ENCODE measurements at places on chromosomes 2 and 18. TPM values are rescaled to one million over a fixed set of nuclear protein-coding genes. Genes with fewer than 3 reads are reported as not detected.

- peak overlapping the region; percentile 63 for H3K27ac ChIP-seq
Measured at GRCh38 chr18:23529604-23530003, 26.3 kb downstream of the RMC1 start.

DNA sequence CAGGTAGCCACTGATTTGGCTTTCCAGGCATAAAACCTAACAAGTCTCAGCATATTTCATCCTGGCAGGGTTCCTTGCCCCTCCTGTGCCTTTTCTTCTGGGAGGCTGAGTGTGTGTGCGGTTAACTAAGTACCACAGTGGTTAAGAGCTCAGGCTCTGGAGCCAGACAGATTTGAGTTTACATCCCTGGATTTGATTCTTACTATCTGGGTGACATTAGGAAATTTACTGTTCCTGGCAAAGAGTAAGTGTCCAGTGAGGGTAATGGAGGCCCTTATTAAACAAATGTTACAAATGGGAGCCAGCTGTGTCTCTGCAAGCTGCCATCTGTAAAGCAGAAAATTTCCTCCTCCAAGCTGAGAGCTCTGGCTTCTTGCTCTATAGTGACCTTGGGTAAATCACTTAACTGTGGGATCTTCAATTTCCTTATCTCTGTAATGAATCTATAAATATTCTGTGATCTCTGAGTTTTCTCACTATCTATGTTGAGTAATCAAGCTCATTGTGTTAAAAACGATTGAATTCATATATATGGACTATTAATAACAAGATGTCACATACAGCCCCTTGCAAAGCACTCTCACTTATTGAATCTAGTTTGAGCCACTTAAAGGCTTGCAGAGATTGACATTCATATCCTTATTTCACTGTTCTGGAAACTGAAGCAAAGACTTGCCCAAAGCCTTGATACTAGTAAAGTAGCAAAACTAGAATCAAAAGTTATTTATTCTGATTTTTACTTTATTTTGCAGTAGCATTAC is 6.5 kb upstream of the COBLL1 start:
- DNase-seq = no peak
- H3K36me3 ChIP-seq = no peaks in the 10 kb centered on the region
- H3K27me3 ChIP-seq = no peaks in the 10 kb centered on the region
- no peak overlapping the region for H3K4me3 ChIP-seq
- H3K4me1 ChIP-seq = no peaks in the 10 kb centered on the region

The ACVR1C gene
- 1.2 TPM for total RNA-seq

DNA sequence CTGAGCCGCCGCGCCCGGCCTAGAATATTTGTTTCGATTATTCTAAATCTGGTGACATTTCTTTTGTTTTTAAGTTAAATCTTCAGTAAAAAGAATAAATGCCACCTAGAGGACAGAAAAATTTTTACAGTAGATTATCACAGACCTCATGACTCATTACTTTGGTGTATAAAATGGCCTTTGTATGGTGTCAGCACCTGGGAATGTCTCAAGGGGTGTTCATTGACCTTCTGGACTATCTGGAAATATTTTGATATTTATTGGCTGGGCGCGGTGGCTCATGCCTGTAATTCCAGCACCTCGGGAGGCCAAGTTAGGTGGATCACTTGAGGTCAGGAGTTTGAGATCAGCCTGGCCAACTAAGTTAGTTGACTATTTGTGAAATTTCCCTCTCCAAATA is 30.3 kb upstream of the SLC30A6 start:
- H3K27ac ChIP-seq = peak overlapping the region; percentile 49
- peak; percentile 79 for DNase-seq
- no peaks in the 10 kb centered on the region for H3K36me3 ChIP-seq

- H3K4me1 ChIP-seq = no peaks in the 10 kb centered on the region
- no peak overlapping the region for H3K4me3 ChIP-seq
- H3K36me3 ChIP-seq = no peaks in the 10 kb centered on the region
- H3K27ac ChIP-seq = no peak overlapping the region
- no peaks in the 10 kb centered on the region for H3K27me3 ChIP-seq
Measured at GRCh38 chr2:78202366-78202765, 680.2 kb upstream of the LRRTM4 start.

DNA sequence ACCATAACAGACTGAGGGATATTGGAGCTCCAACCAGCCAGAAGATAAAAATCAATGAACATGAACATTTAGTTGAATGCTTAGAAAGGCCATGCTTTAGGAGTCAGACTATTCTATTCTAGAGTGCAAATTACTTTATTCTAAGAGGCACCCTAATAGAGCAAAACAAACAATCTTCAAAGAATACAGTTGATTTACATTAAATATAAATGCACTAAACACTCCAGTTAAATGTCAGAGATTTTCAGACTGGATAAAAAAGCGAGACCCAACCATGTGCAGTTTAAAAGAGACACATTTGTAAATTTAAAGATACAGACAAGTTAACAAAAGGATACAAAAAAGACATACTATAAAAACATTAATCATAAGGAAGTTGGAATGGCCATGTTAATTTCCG is 214.0 kb upstream of the SMAD7 start:
- DNase-seq = no peak

- DNase-seq = no peak
- H3K4me1 ChIP-seq = peaks cover 13% of the 10 kb centered on the region
- H3K27me3 ChIP-seq = no peaks in the 10 kb centered on the region
- no peak overlapping the region for H3K27ac ChIP-seq
Measured at GRCh38 chr2:85063981-85064599, 69.1 kb upstream of the TCF7L1 start.

GRCh38 chr2:68235090-68235489 is 17.2 kb downstream of the PPP3R1 start:
- H3K4me3 ChIP-seq = no peak overlapping the region
- no peaks in the 10 kb centered on the region for H3K36me3 ChIP-seq
- peaks cover 3% of the 10 kb centered on the region for H3K4me1 ChIP-seq

DNA sequence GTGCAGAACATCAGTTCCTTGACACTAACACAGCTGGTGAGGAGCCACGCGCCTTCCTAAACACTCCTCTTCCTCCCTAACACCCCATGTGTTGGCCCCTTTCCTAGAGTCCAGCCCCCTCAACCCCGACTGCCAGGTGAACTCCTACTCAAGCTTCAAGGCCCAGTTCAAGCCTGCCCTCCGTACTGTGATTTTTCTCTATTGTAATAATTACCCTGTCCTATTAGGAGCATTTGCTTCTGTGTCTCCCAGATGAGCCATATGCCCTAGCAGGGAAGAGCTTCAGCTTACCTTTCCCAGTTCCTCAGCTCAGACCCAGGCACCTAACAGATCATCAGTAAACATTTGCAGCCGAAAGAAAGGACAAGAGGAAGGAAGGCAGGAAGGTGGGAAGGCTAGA is 130.6 kb upstream of the SALL3 start:
- DNase-seq = no peak
- H3K4me3 ChIP-seq = no peak overlapping the region
- no peak overlapping the region for H3K27ac ChIP-seq
- H3K27me3 ChIP-seq = no peaks in the 10 kb centered on the region

All from HCT116 (cell line).